ENCODE measurements at places on chromosomes 6 and 20.

DNA sequence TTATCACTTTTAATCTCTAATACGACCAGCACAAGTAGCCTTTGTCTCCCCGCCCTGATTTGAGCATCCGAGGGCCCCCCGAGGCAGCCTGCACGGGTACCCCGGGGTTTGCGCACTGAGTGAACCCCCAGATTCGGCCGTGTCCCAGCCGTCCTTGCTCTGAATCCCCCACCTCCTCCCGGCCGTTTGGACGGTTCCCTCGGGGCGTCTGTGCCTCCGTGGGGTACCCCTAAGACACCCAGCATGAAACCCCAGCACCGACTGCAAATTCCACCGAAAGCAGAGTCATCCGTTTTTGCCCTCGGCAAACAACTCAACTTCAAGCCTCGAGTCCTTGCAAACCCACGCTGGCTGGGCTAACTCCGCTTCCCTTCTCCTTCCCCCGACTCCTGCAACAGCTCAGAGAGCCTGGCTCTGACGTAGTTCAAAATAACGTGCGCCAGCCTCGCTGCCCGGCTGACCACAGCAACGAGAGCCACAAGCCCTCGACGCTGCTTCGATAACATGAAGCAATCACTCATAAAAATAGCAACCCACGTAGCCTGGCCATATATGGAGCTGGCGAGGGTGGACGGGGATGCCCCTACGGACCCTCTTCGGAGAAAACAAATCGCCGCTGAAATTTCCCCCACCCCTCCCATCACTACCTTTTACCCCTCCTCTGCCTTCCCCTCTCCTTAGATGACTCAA lies 764 bp upstream of the SNAP25 start:
- DNase-seq: peak; percentile 50

GRCh38 chr6:151351146-151351700 lies 40.1 kb downstream of the ZBTB2 start:
- no peak for DNase-seq

DNA sequence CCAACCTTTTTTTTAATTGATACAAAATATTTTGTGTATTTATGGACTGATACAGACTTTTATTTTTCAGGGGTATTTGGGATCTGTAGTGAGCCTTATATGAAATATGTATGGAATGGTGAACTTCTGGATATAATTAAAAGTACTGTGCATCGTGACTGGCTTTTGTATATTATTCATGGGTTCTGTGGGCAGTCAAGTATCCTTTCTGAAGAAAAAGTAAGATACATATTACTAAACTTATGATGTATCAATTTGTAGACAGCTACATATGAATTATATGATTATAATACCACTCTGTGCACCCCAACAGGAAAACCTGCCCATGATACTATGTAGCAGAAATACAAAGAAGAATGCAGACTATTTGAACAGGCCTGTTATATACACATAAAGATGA lies 47.2 kb downstream of the FIG4 start:
- DNase-seq: no peak

GRCh38 chr20:39882806-39883205 lies 806.2 kb downstream of the MAFB start:
- no peak for DNase-seq

DNA sequence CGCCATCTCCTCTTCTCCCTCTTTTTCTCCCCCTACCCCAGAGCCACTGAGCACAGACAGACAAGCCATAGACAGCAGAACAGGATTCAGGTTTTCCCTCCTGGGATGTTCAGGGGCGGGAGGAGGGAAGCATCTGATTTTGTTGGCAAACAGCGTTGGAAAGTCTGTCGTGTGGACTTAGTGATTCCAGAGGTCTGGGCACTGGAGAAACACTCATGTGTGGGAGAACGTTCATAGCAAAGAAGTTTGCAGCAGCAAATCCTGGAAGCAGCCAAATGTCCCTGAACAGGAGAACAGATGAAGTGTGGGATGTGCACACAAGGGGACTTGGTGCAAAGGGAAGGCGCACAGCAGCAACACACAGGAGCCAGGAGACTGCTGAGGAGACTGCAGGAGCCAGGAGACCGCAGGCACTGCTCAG lies 264.1 kb upstream of the CDYL start:
- no peak for DNase-seq

- DNase-seq: no peak
Observed at GRCh38 chr6:13241364-13241763, 87.0 kb downstream of the TBC1D7 start.

- DNase-seq: no peak
Observed at GRCh38 chr6:69584536-69584912, 212.3 kb downstream of the LMBRD1 start.

- DNase-seq: no peak
Observed at GRCh38 chr6:45732731-45733130, 282.9 kb downstream of the CLIC5 start.

GRCh38 chr6:35402136-35402855 lies 49.8 kb upstream of the FANCE start:
- DNase-seq: peak; percentile 55

DNA sequence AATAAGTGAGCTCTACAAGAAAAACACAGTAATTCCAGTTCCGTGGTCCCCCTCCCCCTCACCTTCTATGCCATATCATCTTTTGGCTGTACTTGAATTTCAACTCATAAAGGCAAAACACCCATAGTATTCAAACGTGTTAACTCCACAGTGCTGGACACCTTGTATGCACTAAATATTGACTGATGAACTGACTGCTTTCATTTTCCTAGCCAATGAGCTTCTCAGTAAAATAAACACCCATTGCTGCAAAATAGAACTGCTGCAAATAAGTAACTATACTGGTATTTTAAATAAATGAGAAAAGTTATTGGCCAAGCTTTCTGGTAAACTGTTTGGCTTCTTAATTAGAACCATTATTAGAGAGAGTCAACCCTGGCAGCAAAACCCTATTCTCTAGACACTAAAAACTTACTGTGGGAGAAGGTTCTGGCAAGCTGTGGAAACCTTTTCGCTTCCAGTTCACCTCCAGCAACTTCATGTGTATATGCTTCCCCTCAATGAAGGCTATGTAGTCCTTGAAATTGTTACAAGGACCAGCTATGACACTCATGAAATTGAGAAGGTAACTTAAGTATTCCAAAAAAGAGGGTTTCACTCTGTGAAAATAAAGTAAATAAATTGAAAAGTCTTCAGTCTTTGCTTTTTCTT lies 86.0 kb downstream of the MBOAT1 start:
- no peak for DNase-seq

Measured in left kidney (tissue), 8 donors.